Stromal cell of bone marrow (primary cell): ENCODE measurements at places on chromosomes 11 and 22.
A peak's percentile ranks its signal among the peaks of the same experiment; 100 is the strongest.

DNA sequence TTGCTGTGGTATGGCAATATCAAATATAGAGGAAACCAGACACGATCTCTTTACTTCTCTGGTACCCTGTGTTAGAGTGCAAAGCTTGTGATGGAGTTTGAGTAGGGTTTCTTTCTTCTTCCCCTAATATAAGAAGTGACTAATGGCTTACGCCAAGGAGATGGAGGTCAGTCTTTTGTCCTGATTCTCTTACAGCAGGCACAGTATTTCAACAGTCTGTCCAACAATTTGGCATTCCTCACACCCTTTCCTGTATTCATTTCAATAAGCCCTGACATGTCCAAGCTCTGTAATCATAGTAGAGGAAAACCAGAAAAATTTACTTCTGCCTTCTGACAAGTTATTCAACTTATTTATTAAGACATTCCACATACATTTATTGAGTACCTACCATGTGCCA, 546.2 kb downstream of the TMEM135 start:
- DNase-seq: no peak

DNA sequence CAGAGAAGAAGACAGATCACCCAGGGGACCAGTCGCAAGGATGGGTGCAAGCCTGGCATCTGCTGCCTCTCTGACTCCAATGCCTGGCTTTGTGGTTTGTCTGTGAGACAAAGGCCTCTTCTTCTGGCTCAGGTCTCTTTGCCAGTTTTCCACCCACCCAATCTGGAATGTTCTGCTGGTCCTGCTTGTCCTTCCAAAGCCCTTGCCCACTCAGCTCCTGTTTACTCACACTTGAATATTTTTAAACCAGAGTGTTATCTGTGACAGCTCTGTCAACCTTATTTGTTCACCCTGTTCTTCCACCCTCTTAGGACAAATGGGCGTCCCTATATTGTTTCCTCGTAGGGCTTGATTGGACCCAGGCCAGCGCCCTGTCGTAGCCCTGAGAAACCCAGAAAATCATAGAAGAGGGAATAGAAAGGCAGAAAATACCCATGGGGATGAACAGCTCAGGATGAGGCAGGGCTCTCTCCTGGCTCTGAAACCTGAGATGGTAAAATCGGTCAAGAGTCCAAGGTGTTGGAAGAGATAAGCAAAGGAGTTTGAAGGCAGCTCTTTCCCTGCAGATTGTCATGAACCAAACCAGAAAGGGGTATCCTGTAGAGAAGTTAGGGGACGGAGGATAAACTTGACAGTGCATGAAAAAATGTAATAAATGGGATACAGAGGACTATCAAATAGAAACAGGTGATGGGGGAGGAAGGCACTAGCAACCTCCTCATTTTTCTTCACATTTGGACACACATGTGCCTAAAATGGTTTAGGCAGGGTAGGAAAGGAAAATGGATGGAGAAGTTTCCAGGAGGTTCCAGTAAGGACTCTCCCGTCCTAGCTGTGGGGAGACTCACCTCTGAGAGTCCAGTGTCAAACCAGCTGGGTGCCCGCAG, 651 bp downstream of the CRYAB start:
- no peak for DNase-seq

GRCh38 chr22:44410451-44410991, 87.5 kb downstream of the RTL6 start:
- DNase-seq: no peak

- peak; percentile 70 for DNase-seq
Observed at GRCh38 chr22:21044931-21045584, 688 bp upstream of the LRRC74B start.

GRCh38 chr11:59918987-59919589, 19.1 kb upstream of the OOSP1 start:
- peak; percentile 10 for DNase-seq

DNA sequence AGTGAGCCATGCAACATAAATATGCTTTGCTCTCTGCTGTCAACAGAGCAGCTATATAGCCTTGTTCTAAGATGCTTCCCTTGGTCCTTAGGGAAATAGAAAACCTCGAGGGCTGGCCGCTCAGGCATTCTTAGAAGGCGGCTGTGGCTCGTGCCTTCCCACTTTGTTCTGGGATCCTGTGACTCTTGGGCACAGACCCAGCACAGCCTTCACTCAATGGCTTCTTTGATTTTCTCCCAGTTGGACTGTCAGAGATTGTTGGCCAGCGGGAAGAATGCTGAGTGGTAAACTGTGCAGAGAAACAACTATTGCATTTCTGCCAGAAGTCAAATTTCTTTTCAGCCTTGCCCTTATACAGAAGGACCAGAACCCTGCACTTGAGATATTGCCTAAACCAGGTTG, 9.5 kb upstream of the MICAL2 start:
- no peak for DNase-seq

GRCh38 chr11:69131644-69132300, 24.0 kb upstream of the SMIM38 start:
- no peak for DNase-seq

GRCh38 chr11:1853376-1854131, 670 bp downstream of the LSP1 start:
- no peak for DNase-seq

DNA sequence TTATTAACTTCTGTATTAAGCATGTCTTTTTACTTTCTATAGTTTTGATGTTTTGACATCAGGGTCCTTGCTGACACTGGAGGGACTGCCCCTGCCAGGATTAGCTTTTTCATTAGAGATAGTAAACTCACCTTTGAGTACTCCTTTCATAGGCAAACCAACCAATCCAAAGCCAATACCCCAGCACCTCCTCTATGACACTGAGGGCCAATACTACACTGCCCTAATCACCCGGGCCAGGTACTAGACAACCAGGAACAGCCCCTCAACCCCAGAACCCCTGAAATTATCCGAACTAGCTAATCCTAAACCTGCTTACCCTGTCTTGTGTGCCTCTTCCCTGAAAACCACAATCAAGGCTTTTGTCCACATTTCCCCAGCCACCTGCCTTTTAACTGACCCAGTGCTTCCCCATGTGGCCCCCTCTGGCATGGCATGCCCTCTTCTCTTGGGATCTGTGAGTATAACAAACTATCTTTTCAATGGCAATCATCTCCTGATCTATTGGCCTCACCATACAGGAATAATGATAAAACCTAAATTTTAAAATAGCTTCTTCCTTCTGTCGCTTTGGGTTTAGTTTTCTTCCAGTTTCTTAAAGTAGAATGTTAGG, 31.2 kb downstream of the RAB6A start:
- DNase-seq: no peak

GRCh38 chr11:8093931-8094575, 13.0 kb downstream of the TUB start:
- DNase-seq: no peak

DNA sequence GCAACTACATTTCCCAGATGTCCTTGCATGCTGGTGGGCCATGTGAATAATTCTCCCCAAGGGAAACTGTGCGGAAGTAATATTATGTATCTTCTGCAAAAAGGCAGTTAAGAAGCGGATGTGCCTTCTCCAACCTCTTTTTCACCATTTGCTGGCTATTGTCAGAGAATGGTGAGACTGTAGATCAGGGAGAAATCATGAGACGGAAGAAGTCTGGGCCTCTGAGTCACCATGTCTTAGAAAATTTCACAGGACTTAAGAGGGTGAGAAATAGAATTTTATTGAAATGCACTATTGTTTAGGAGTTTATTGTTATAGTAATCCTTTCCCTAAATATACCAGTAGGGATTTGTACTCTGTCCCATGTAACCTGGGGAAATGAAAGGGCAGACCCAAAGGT, 298.7 kb upstream of the ZC3H12C start:
- DNase-seq: no peak

DNA sequence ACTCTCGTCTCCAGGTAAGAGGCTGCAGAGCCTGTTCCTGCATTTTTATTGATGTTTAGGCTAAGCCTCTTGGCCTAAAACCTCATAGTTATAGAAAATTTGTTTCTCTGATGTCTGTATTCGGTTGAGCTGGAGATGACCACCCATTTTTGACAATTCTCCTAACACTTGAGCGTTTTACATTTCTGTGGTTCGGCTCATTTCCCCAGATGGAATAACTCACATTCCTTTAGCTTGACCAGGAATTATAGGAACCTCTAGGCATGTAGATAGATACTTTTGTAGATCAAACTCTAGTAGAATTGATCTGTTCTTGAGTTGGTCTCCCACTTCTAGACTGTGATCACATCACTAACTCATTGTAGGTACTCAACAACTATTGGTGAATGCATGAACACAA, 172.6 kb upstream of the CADM1 start:
- no peak for DNase-seq

DNA sequence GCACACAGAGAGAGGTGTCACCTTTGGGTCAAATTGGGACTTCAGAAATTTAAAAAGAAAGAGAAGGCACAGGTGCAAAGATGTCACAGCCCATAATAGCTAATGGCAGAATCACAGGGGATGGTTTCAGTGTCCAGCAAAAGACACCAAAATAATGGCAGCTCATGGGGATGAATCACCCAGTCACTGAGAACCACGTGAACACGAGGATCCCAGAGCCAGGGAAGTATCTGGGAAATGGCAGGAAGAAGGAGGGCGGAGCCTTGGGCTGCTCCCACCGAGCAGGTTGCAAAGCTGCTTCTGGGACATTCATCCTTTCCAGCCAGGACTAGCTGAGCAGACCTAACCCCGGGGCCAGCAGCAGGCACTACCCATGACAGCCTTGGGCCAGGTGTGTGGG, 45.6 kb downstream of the TRMU start:
- DNase-seq: peak; percentile 5

- DNase-seq: peak; percentile 6
Observed at GRCh38 chr11:23856654-23857053, 640.2 kb upstream of the LUZP2 start.

- DNase-seq: no peak
Observed at GRCh38 chr11:86192519-86193257, 51.9 kb upstream of the EED start.

DNA sequence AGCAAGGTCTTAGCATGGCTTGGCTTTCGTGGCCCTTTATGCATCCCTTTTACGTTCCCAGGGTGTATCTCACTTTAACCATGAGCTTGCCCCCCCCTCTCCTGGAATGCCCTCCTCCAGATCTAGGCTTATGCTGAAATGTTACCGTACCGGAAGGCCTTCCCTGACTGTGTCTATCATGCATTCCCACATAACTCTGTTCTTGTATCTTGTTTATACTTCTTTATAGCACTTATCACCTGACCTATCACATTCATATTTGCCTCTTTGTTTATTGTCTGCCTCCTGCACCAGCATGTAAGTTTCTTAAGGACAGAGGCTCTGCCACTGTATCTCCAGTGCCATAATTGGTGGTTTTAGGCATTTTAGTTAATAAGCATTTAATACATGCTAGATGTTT, 38.9 kb downstream of the PPFIBP2 start:
- DNase-seq: no peak

DNA sequence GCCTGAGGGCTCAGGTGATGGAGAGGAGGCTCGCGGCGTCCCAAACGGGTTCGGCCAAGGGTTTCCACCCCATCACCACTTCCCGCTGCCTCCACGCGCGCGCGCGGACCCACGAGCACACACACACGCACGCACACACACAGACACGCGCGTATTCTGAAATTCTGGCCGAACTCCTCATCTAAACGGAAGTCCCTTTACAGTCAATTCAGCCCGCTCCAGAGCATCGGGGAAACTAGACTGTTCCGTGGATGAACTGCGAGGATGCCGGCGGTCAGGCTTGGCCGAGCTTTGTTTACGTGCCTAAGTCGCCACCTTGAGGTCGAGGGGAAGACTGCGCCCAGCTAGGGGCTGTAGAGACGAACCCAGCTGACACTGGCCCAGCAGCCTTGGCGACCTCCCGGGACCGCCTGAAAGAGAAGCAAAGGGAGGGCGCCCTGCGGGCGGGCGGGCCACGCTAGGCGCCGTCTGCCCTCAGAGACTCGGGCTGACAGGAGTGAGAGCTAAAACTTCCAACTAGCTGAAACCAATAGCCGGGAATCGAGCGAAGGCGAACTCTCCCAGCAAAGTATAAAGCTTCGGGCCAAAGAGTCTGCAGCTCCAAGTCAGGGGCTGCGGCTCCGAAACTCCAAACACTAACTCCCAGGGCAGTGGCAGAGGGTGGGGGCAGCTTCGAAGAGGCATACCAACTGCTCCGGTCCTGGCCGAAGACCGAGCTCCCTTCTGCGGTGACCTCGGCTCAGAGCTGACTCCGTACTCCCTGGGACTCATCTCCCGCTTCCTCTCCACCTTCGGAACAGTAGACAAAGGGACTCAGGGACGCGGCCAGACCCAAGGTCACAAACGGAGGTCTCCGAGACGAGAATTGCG, 124.7 kb upstream of the C11orf58 start:
- peak; percentile 70 for DNase-seq

- peak; percentile 83 for DNase-seq
Observed at GRCh38 chr11:57288771-57289579, 35.8 kb downstream of the TNKS1BP1 start.

- no peak for DNase-seq
Observed at GRCh38 chr11:62075438-62075837, 48.4 kb upstream of the INCENP start.

DNA sequence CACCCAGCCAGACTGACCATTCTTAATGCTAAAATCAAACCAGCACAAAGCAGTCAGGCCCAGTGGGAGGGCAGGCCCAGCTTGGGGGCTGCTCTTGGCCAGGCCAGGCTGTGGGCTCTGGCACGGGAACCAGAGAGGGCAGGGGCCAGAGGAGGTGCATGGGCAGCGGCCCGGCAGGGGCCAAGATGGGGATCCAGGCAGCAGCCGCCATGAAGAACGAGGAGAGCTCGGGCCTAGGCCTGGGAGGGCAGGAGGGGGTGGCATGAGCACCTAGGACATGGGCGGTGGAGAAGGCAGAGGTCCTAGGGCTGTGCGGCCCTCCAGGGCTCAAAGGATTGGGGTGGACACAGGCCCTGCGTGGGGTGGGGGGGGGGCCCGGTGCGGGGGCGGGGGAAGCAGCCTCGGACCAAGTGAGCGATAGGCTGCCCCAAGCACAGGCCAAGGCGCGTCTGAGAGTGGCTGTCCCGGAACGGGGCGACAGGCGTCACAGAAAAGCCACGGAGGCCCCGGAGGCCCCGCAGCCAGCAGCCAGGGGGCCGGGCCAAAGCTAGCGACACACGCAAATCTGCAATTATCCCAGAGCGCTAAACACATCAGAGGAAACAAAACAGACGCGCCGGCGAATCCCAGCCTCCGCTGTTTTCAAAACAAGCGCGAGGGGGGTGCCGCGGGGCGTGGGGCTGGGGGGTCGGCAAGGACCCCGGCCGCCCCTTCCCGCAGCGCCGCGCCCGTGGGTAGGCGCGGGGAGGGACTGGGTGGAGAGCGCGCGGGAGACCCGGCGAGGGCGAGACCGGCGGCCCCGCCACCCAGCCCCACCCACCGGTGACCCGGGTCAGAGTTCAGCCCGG, 8.3 kb downstream of the PLXNB2 start:
- DNase-seq: no peak

GRCh38 chr11:1928891-1929541, 9.5 kb downstream of the TNNT3 start:
- no peak for DNase-seq
